ENCODE measurements at places on chromosomes 12 and 14.

DNA sequence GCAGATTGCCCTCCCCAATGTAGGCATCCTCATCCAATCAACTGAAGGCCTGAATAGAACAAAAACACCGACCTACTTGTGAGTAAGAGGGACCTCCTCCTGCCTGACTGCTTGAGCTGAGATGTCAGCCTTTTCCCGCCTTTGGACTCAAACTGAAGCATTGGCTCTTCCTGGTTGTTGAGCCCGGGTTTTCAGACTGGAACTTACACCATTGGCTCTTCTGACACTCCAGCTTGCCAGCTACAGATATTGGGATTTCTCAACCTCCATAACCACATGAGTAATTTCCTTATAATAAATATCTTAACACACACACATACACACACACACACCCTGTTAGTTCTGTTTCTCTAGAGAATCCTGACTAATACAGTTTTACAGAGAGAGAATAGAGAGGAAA lies 173.4 kb upstream of the NTF3 start:
- no peak for DNase-seq

DNA sequence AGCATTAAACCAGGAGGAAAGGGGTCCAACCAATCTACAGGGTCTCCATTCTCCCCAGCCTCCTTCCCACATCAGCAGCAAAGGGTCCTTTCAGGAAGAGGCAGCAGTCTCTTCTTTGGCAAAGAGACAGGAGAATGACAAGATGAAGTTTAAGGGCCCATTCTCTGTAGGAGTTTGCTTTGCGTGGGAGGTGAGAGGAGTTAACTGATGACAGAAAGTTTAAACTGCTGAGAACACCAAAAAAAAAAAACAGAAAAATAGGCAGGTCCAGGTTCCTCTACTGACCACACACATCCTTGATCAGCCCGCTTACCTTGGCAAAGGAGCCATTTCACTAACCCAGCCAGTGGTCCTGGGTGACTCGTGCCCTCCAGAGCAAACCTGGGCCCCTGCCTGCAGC lies 5.7 kb downstream of the SLC6A13 start:
- DNase-seq = no peak

GRCh38 chr12:25100194-25101091 lies 94.5 kb downstream of the DNAI7 start:
- no peak for DNase-seq

DNA sequence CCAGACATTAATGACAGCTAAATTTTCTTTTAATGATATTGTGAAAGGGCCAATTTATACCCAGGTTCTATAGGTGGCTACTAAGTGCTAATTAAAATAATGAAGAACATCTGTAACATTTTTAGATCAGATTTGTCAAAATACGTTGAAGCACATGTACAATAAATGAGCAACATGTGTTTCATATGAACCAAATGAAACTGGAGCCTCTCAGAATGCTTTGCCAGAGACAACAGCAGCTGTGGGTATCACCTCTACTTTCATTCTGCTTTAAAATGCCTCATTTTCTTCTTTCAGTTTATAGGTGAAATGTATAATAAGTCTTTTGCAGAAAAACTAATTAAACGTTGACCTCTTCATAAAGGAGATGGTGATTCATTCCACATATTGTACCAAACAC lies 26.1 kb upstream of the MYF6 start:
- no peak for DNase-seq

DNA sequence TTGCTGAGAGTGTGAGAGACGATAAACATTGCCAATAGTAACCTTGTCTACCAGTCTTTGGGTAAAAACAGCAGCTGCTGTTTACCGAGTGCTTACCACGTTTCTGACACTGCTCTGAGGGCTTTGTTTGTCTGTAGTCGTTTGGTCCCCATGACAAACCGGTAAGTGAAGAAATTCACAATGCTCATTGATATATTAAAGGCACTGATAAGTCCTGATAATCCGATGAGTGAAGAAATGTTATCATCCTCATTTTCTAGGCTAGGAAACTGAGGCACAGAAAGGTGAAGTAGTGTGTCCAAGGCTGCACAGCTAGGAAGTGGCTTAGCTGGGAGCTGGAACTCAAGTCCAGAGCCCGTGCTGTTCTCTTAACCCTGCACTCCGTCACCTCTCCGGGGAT lies 138.6 kb downstream of the SCARB1 start:
- DNase-seq = no peak

DNA sequence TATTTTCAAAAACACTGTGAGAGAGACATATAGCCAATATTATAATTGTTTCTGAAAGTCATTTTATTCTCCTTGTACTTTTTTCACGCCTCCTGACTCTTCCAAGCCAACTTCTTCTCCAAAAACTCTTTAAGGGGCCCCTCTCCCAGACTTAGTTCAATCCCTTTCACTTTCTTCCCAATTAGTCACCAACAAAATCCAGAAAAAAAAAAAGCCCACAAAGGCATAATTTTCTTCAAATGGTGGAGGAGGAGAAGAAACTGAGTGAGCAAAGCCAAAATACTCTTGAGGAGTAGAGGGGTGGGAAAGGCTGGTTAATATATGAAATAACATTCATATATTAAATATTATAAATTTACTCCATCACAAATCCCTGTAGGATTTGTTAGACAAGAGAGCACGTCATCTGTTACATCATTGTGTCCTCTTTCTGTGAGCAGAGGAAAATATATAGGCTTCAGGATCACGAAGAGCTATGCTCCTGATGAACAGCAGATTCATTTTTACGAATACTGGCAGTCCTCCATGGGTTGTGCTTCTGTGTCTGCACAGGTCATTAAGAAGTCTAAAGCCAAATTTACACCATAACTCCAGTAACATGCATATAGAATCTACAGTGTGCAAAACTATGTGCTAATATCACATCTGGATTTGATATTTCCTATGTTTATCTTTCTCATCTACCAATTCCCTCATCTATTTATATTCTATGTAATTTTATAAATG lies 25.9 kb upstream of the NID2 start:
- DNase-seq = no peak

DNA sequence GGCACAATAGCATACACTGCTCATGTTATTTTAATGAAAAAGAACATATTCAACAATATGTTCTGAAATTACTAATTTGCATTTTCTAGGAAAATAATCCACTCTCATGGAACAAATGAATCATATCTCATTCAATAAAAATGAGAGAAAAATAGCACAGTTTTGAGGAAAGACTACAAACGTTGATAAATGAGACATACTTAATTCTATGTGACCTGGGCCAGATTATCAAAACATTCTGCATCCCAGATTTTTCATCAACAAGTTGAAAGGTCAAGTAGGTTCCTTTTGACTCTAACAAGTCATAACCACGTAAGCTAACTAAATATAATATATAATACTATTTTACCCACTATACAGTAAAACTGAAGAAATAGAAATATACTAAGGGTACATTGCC lies 296.7 kb downstream of the CEP128 start:
- DNase-seq = no peak

DNA sequence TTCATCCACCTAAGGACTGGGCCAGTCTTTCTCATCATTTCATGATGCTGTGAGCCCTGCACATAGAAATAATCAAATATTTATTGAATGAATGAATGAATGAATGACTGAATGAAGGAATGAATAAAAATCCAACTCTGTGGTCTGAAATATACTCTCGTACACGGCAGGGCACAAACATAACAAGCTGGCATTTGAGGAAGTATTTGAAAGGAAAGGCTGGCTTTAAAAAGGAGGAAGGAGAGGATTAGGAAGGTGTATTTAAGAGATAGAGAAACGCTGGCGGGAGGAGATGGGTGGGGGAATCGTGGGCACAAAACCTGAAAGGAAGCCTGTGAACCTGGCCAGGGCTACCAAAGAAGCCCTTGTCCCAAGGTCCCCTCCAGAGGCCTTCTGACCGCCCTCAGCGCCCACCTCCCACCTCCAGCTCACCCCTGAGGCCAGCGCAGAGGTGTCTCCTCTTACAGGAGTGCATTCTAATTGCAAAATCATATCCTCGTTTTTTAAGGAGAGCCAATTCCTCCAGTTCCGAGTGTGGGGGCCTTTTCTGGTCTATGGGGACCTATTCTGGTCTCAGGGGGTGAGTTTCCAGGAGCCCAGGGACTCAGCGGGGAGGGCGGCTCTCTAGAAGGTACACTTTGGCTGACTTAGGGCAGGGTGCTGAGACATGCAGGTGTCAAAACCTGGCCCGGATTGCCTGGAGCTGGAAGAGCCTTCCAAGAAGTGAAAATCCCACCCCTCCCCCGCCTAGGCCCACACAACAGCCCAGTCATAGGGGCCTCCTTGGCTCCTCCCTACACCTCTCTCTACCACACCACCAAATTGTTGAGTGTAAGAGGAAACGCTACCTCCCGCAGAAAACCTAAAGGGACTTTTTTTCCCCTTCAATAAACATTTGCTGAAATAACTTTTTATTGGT lies 8.7 kb upstream of the JDP2 start:
- peak; percentile 27 for DNase-seq

DNA sequence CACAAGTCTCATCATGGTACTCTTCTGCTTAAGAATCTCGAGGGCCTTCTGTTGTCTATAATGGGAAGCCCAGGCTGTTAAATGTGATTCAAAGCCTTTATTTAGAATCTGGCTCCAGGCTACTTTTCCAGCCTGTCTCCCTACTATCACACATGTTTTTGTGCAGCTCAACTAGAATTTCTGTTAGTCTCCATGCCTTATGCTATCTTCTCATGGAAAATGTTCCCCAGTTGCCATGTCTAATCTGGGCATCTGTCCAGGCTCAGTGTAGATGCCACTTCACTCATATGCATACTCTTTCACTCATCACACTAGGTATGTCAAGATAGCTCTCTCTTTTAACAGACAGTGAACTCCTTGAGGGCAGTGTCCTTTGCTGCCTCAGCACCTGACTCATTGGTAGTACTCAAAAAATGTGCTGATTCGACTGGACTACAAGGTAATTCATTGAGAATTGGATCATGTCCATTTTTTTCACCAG lies 145.3 kb downstream of the TTLL5 start:
- no peak for DNase-seq

DNA sequence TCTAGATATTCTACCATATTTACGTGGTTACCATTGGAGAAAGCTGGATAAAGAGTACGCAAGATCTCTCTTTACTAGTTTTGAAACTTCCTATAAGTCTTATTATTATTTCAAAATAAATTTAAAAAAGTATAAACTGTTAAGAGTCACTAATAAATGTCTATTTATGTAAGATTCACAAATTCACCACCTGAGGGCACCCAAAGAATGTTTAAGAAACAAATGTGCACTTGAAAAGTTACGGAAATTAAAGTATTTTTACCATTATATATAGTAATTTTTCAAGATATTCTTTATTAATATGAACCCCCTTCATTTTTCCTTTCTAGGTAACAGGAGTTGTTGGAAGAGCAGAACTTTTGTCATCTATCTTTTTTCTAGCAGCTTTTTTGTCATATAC lies 11.9 kb downstream of the TMTC3 start:
- no peak for DNase-seq

- DNase-seq = no peak
These were observed 32.5 kb upstream of the LIMA1 start for GRCh38 chr12:50315803-50316202.

DNA sequence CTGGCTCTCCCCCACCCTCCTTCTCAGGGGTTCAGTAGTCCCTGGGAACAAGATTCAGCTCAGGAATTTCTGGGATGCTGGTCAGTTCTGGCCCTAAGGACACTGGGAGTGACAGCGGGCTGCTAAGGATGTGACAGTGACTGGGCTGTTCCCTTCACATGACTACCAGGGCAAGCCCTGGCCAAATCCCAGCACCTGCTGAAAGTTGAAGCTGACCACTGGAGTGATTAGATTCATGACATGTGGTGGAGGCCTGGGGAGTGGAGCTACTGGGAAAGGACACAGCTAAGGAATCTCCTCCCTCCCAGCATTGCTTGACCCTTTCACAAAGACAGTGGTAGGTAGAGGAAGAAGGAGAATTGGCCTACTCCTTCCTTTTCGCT lies 204.9 kb downstream of the DAD1 start:
- DNase-seq = no peak

DNA sequence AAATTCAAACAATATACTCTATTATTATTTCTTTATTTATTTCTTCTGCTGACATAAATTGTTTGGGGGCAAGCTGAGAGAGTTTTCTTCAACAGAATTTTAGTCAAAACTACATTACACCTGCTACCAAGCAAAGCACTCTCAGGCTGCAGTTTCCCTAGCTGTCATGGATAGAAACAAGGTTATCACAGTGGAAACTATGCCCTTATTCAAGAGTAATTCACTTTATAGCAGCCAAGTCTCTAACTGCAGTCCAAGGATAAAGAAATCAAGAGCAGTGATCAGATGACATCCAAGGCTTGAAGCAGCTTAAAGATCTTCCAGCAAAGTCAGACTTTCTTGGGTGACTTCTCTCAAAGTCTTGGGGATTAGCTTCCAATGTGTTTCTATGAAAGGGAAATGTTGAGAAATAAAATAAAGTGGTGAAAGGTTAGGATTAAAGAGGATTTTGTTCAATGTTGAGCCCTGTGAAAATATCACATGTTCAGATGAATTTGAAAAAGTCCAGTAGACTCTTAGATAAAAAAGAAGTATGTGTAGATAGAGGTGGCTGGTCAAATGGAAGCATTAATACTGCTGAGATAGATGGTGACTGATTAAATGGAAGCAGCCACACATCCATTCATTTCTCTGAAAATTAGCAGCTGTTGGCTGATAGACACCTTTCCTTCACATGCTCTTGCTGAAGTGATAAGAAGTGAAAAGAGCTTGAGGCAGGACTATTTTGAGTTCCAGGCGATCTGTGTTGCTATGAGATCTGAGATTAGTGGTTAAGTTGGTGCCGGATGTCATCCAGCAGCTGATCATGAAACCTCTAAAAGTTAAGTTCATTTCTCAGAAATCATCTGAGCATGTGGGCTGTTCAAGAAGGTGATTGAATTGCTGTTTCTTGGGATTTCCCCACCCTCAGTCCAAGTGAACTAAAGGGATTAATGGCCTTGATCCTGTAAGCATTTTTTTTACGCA lies 257.8 kb upstream of the BTG1 start:
- peak; percentile 17 for DNase-seq

- DNase-seq = no peak
These were observed 24.2 kb downstream of the PTPRO start for GRCh38 chr12:15346488-15346887.

DNA sequence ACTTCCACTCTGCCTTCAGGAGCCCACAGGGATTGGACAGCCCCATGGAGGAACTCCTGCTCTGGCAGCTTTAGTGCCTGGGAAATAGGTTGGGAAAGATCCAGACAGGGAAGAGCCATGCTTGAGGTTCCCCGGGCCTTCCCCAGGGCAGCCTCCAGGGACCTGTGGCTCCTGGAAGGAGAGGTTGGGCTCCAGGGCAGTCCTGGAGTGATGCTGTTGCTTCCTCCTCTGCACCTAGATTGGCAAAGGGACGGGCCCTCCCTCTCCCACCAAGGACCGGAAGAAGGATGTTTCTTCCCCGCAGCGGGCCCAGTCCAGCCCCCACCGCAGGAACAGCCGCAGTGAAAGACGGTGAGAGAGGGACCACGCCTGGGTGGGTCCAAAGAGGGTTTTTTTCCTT lies 16.5 kb downstream of the VASH1 start:
- DNase-seq = no peak

DNA sequence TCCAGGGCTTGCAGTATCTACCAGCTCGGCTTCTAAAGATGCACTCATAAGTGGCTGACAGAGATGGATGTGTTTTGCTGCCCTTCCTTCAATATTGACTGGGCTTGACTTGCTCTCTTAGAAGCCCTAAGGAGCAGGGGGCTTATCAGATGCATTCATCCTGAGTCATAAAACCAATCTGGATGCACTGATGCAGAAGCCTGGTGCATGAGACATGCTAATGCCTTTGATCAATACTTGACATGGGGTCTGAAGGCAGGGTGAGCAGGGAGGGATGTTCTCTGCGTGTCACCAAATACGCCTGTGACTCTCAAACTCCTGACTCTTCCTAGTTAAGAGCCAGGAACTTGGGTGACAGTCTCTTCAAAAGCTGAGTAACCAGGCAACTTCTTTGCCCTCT lies 77.8 kb upstream of the HSPB8 start:
- DNase-seq = no peak

Measured in stimulated activated CD4-positive, alpha-beta T cell treated with anti-CD3 and anti-CD28 coated beads, TNF-alpha, amount 100 ng/mL, for 1 hour (primary cell).